ENCODE measurements at places on chromosomes 1 and 21.
A peak's percentile ranks its signal among the peaks of the same experiment; 100 is the strongest.

DNA sequence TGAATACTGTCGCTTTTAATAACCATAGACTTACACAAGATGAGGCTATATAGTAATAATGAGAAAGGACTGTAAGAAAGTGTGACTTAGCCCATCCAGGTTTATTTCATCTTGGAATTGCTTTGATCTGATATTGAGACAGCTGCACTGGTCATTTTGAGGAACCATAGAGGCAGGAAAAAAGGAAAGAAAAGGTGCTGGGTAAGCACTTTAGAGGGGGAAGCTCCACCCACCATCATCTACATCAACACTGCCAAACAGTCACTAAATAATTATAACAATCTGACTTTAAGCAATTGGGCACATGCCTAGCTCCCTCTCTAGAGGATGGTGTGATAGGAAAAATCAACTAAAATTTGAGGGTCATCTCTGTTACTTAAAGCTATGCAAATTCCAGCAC is 70.6 kb upstream of the ST6GALNAC3 start:
- DNase-seq = no peak

DNA sequence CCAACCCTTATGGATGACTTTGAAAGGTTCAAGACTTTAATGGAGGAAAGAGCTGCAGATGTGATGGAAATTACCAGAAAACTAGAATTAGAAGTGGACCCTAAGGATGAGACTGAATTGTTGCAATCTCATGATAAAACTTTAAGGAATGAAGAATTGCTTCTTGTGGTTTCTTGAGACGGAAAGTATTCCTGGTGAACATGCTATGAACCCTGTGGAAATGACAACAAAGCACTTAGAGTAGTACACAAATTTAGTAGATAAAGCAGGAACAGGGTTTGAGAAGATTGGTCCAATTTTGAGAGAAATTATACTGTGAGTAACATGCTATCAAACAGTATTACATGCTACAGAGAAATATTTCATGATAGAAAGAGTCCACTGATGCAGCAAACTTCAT is 215.4 kb downstream of the OMA1 start:
- no peak for DNase-seq

DNA sequence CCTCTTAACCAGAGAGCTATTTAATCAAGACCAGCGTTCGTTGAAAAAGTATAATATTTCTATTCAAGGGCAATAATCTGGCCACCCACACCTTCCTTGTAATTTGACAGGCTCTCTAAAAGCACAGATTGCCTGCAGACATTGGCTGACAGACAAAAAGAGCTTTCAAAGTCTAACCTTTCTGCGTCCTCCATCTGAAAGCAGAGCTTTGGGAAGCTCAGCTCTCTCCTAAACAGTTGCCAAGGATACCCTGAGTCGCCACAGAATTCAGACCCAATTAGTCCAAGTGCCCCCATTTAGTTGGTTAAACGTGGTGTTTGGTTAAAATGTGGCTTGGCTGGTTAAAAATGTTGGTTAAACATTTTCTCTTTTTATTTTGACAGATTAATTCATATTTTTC is 33.7 kb upstream of the PLA2G2C start:
- no peak for DNase-seq

GRCh38 chr1:64173336-64173940 is 30.0 kb upstream of the UBE2U start:
- DNase-seq = no peak

- DNase-seq = no peak
Observed at GRCh38 chr1:212955961-212956620, 5.8 kb downstream of the VASH2 start.

GRCh38 chr1:187871177-187871845 is 1042.6 kb downstream of the PLA2G4A start:
- peak; percentile 82 for DNase-seq

- DNase-seq = no peak
Observed at GRCh38 chr1:162861101-162861500, at the start of gene CCDC190. Gene CCDC190, minus strand, starts transcription at chr1:162861175. Its CDS starts 1,529 bp downstream, at chr1:162859646.

DNA sequence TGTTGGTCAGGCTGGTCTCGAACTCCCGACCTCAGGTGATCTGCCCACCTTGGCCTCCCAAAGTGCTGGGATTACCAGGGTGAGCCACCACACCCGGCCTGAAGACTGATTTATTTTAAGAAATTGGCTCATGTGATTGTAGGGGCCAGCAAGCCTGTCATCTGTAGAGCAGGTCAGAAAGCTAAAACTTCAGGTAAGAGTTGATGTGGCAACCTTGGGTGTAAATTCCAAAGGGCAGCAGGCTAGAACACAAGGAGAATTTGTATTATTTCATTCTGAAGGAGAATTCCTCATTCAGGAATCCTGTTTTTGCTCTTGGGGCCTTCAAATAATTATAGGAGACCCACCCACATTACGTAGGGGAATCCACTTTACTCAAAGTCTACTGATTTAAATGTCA is 728.7 kb downstream of the LTN1 start:
- no peak for DNase-seq

GRCh38 chr1:29708796-29709703 is 472.7 kb downstream of the PTPRU start:
- peak; percentile 40 for DNase-seq

DNA sequence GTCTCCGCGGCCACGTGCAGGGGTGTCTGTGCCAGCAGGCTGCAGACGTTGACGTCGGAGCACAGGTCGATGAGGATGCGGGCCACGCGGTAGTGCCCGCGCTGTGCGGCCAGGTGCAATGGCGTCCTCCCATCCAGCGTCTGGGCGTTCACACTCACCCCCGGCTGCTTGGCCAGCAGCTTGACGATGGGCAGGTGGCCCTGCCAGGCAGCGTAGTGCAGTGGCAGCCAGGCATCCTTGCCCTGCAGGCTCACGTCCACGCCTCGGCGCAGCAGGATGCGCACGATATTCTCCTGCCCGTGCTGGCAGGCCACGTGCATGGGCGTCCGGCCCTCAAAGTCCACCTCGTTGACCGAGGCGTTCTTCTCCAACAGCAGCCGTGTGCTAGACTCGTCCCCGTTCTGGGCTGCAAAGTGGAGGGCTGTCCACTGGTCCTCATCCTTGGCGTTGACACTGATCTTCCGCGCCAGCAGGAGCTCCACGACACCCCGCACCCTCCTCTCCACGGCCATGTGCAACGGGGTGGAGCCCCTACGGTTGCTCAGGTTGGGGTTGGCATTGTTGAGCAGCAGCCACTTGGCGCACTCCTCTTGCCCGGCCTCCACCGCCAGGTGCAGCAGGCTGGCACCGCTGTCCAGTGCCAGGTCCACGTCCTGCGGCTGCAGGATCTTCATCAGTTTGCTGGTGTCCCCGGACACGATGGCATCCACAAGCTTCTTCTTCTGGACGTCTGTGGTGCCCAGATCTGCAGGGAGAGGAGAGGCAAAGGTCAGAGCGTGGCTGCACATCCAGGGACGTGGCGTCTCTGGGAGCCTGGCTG is 25.4 kb downstream of the RIPK4 start:
- DNase-seq = no peak

DNA sequence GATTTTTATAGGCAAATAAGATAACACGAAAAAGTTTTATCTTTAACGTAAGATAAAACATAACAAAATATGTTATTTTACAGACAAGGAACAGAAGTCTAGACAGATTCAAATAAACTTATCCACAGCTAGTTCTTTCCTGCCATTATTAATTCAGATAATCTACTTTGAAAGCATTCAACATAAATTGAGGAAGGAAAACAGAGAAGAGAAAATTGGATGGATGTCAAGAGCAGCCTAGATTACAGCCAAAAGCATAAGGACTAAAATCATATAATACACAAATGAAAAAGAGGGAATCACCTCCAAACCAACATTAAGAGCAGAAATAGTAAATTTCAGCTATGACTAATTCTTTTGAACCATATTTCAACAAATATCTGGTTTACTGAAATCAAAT is 15.5 kb downstream of the TRIM33 start:
- DNase-seq = no peak

DNA sequence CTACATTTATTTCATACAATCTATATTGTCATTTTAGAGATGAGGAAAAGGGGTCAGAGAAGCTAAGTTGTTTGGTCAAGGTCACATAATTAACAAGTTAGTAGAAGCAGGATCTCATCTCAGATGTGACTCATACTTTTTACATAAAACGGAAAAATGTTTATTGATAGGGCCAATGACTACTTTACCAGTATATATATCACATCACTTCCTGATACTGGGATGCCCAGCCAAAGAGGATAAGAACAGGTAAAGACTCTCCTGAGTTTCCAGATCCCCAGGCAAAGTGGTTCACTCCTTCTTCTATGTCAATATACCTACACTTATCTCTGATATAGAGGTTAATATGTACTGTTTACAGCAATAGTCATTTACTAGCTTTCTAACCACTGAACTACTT is 21.0 kb downstream of the YIPF1 start:
- no peak for DNase-seq

- DNase-seq = no peak
Observed at GRCh38 chr1:90823686-90824085, 106.6 kb upstream of the BARHL2 start.

DNA sequence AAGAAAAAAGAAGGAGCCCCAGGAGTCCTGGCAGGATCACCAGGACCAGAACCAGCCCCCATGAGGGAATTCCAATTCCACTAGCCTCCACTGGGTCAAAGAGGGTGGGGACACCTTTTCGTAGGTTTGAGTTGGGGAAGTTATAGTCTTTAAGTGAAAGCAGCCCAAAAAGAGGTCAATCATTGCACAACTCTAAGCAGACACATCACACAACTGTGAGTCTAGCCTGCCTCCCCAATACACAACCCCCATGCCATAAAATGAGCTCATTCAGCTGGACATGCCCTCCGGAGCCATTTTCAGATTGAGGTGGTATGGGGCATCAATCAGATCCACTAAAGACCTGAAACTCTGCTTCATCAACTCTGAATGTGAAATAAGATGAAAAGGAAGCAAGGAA is 179.9 kb downstream of the NPHP4 start:
- DNase-seq = no peak

DNA sequence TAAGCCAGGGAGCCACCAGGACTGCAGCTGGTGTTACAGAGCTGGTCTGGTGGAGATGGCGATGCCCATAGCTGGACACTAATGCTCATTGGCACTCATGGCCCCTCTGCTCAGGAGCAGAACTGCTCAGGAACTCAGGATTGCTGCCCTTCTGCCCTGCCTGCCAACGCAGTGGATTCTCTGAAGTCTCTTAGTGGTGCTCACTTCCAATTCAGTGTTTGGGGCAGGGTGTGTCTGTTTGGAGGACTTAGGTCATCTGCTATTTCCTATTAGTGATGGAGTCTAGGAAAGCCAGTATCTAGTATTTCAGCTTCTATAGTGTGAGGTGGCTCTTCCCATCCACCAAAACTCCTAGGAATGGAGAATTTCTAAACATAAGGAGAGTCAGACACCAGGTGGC is 29.1 kb downstream of the S100A10 start:
- no peak for DNase-seq

DNA sequence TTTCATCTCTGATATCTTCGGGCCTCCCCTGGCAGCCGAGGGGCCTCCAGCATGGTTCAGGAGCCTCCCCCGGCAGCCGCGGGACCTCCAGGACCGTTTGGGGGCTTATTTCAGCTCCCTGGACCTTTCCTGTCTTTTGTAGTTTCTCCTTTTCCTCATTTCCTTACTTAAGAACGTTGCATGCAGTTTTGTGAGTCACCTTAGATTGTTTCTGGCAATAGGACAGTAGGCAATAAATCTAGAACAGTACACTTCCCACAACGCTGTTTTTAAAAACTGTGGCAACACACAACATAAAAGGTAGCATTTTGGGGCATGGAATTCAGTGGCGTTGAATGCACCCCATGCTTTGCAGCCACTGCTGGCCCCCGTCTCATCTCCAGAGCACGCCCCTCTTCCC is 24.4 kb downstream of the FAAP20 start:
- DNase-seq = no peak

DNA sequence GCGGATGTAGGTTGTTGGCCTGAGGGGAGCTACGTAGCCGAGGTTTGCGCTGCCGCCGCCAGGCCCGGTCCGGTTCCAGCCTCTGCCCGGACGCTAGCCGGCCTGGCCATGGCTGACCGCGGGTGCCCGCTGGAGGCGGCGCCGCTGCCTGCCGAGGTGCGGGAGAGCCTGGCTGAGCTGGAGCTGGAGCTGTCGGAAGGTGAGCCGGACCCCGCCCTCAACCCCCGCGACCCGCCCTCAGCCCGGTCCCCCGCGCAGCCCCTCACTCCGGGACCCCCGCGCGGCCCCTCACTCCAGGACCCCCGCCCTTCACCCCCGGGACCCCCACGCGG is 299 bp downstream of the DIP2A start:
- DNase-seq = no peak

DNA sequence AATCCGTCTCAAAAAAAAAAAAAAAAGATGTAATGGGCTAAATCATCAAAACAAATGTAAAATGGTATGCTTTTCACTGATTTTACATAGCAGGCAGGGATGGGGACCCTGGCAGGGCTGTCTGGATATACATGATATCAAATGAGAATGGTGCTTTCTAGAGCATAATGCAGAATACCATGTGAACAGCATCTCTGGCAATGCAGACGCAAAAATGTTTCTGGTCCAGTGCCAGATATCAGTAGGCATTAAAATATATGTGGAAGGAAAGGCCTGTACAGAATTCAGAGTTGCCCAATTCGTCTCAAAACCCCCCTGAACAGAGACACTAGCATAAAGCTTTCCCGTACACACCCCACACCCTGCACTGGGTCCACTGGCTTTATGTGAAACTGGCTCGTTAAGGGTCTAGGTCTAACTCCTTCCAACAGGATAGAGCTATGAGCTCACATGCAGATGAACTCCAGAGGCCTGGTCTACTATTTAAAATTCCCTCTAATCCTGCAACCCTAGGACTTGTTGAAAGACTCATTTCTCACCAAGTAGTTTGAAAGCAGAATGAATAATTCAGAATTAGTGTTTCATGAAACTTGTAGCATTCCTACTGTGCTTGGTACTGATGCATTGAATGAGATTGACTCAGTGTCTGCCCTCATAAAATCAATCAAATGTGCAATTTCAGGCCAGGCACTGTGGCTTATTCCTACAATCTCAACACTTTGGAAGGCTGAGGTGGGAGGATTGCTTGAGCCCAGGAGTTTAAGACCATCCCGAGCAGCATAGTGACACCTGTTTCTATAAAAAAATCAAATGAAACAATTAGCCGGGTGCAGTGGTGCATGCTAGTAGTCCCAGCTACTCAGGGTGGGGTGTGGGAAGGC is 2.6 kb upstream of the MYSM1 start:
- DNase-seq = no peak

- no peak for DNase-seq
Observed at GRCh38 chr21:38272215-38272614, 15.4 kb downstream of the KCNJ15 start.

- peak; percentile 35 for DNase-seq
Observed at GRCh38 chr1:99737016-99737415, 29.4 kb downstream of the FRRS1 start.

- DNase-seq = peak; percentile 22
Observed at GRCh38 chr1:100543640-100544039, 5.7 kb downstream of the GPR88 start.

DNA sequence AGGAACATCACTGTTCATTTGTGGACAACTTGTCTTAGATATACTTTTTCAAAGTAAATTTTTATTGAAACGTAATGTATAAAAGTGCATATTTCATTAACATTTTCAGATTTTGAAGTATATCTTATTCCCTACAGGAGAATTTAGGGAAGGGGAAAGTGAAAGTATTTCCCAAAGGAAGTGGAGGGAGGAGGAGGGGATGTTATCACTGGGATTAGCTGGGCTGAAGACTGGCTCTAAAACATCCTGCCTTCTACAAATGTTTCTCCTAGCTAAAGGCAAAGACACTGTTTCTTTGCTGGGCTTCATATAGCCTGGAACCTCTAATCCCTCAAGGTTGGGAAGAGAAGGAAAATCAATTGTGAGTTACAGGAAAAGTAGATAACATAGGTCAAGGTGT is 7.1 kb upstream of the ZNF697 start:
- DNase-seq = no peak

- no peak for DNase-seq
Observed at GRCh38 chr1:41806472-41807155, 112.1 kb downstream of the HIVEP3 start.

All from NCI-H524 (cell line).